Suppressor macrophage treated with lipopolysaccharide for 1 hour (primary cell): ENCODE measurements at places on chromosomes 5 and 9.

- DNase-seq = no peak
Measured at GRCh38 chr5:6762697-6763096, 49.5 kb downstream of the TENT4A start.

DNA sequence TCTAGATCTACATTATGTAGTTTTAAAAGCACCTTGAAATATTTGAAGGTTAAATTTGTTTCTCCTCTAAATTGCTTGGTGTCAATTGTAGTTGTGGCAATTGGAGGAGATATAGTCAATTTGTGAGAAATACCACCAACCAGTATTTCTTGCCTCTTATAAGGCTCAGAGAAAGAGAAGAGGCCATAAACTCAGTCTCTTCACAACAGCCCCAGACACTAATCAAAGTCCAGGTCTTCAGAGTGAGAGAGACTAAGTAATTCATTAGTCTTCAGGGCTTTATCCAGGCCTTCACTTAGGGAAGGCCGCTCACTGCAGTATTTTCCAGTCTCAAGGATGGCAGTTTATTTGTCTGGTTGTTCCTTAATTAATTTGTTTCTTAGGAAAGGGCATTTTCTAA lies 168.0 kb upstream of the RGMB start:
- DNase-seq = no peak

- DNase-seq = no peak
Measured at GRCh38 chr9:114071197-114071795, 6.8 kb downstream of the AMBP start.

DNA sequence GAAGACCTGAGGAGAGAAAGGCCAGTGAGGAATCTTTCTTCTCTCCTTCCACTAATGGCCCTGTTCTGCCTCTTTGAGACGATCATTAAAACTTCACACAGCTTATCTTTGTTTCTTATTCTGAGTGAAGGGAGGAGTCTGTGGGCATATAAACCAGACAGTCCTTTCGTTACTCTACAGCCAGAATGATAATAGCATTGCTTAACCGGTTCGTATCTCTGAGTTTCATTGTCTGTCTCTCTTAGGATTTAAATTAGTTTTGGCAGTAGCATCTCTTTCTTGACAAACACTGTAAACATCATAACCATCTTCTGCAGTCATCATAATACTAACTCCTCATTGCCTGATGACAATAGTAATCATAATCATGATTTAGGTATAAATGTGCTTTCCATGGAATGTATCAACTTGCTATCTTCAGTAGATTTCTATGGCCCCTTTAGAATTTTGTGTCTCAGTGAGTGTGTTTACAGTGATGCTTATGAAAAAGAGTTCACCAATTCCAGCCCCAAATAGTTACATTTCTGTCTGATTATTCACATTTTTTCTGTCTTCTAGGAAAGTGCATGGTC lies 618.8 kb upstream of the KLF4 start:
- DNase-seq = no peak

GRCh38 chr9:116178481-116179211 lies 25.1 kb downstream of the PAPPA start:
- DNase-seq = no peak

GRCh38 chr5:179608131-179608581 lies 15.3 kb downstream of the HNRNPH1 start:
- DNase-seq = no peak

DNA sequence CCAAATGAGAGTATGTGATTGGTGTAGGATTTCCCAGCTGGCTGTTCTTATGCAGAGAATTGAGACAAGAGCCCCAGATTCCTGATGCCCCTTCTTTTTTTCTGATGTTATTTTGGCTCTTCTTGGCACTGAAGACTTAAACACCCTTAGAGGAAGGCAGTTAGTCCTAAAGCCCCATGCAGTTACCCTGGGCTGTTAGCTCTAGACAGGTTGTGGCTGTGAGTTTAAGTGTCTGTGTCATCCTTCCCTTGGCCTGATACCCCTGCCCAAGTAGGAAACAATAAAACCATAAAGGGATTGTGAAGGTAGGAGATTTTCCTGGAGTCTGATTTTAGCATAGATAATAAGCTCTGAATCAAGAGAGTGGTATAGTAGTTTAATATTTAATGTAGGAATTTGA lies 13.2 kb downstream of the TNPO1 start:
- DNase-seq = no peak

GRCh38 chr5:42495914-42496313 lies 72.7 kb downstream of the GHR start:
- no peak for DNase-seq

GRCh38 chr5:175215906-175216305 lies 228.1 kb downstream of the DRD1 start:
- DNase-seq = no peak

GRCh38 chr9:113488490-113488889 lies 25.0 kb downstream of the RGS3 start:
- no peak for DNase-seq

- DNase-seq = no peak
Measured at GRCh38 chr5:90050103-90050502, 359.5 kb downstream of the CETN3 start.

DNA sequence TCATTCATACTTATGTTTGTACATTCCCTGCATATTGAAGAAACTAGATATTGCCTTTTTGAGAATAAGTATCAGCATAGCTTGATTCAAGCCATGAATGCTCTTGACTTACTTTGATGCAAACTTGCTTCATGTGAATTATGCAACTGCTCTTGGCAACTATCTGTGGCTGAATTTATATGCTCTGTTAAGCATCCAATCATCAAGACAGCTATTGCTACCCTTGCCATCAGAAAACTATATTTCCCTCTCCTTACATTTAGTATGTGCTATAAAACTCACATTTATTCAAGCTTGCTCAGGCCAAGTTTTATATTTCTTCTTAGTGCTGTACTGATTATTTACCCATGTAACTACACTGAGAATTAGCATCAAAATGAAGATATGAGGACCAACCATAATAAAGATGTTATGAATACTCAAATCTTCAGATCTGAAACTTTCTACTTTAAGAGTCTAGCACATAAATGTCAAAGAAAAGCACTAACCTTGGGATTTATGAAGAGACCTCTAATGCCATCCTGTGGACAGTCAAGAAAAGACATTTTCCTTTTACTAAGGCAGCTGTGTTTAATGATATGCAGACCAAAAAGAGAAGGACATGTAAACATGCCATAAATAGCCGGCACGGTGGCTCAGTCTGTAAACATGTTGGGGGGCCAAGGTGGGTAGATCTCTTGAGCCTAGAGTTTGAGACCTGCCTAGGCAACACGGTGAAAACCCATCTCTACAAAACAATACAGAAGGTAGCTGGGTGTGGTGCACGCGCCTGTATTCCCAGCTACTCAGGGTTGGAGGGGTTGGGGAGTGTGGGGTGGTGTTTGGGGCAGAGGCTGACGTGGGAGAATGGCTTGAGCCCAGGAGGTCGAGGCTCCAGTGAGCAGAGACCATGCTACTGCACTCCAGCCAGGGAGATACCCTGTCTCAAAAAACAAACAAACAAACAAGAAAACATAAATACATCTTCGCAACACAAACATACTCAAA lies 267.0 kb upstream of the TYRP1 start:
- DNase-seq = no peak

GRCh38 chr9:130763331-130764171 lies 70.0 kb downstream of the EXOSC2 start:
- no peak for DNase-seq

GRCh38 chr5:106292654-106293053 lies 1378.1 kb downstream of the EFNA5 start:
- DNase-seq = no peak

- DNase-seq = no peak
Measured at GRCh38 chr5:61805101-61805500, 473.0 kb downstream of the ZSWIM6 start.

DNA sequence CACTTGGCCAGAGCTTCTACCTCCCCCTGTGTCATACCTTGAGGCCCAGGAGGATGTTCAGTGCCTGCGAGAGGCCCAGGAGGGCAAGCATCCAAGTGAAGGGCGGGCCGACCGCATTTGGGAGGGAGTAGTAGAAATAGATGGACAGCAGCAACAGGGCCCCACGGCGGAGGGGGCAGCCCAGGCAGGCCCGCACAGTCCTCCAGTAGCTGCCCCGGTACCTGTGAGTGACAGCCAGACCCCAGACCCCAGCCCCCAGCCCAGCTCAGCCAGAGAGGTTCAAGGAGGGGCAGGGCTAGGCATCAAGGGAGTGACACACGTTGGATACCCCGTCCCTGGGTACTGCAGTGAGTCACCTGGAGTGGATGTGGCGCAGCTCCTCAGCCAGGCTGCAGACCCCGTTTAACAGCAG lies 1.4 kb downstream of the STING1 start:
- no peak for DNase-seq

- DNase-seq = no peak
Measured at GRCh38 chr5:2755681-2756171, 4.2 kb upstream of the IRX2 start.

- peak; percentile 21 for DNase-seq
Measured at GRCh38 chr5:115770466-115770865, 46.0 kb downstream of the CDO1 start.

- DNase-seq = no peak
Measured at GRCh38 chr5:152634586-152634985, 229.5 kb upstream of the NMUR2 start.

GRCh38 chr5:160333721-160334120 lies 21.4 kb upstream of the CCNJL start:
- DNase-seq = peak; percentile 98

DNA sequence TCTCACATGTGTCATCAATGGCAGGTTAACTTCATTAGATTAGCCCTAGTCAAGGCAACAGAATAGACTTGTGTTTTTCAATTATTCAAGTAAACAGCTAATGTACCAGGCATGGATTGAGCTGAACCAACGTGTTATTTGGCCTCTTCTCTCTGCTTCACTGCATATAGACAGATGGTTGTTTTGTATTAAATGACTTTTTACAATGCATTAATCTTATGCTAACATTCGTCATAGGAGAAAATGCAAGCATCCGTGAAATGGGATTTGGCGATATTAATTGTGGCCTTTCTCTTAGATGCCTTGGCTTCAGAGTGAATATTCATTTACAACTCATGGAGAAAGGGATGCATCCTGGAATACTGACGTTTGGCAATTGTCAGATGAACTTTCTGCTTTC lies 208.0 kb downstream of the KCTD16 start:
- DNase-seq = no peak

DNA sequence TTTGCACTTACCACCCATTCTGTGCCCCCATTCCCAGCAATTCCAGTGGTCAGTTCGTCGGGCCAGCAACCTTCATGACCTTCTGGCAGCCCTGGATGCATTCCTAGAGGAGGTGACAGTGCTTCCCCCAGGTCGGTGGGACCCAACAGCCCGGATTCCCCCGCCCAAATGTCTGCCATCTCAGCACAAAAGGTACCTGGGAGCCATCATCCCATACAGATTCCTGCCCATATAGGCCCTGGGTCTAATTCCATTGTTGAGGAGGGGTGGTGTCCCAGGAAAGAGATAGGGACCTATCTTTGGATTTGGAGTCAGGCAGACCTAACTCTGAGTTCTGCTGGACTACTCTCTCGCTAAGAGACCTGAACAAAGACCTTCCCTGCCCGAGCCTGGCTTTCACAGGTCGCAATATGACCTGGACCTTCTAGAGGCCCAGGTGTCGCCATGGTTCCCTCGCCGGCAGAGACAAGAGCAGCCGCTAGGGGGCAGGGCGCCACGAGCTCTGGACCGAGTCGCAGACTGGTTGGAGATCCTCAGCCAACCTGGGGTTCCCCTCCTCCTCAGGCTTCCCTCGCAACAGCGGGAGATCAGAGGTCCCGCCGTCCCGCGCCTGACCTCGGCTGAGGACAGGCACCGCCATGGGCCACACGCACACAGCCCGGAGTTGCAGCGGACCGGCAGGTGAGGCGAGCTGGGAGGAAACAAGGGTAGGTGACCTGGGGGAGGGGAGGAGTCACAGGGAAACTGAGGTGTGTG lies 3.1 kb downstream of the SLC4A9 start:
- peak; percentile 94 for DNase-seq

DNA sequence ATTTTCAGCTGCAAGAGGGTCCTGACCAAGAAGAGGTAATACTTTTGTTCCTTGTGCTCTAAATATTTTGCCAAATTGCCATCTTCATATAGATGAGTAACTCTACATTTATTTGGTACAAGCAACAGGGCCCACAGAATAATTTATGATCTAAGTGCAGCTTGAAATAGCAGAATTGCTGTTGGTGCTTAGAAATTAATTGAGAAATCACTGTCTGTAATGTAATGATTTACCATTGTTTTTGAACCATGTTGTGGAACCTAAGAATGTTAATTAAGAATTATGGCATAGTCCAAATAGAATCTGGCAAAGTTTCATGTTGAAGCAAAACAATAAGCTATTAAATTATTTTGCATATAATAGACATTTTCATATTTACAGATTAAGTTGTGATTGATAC lies 44.8 kb upstream of the NUDT12 start:
- DNase-seq = no peak

DNA sequence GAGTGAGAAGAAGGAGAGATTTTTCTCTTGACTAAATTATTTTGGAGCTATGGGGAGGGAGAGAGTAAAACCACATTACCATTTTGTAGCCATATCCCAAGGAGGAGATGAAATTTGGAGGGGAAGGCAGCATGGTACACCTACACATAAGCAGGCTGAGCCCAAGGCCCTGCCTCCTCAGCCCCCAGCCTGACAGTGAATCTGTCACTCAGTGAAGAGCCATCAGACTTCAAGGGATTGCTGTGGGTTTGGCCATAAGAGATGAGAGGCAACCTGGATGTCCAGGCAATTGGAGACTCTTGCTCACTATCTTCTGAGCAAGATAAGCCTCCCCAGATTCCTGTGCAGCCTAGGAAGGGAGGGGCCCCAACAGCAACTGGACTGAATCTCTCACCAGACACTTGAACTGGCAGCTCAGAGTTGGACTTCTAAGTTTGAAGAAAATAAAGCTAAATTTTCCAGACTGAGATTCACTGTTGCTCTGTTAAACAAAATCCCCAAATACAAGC lies 216.6 kb downstream of the SEMA6A start:
- no peak for DNase-seq

- no peak for DNase-seq
Measured at GRCh38 chr9:15718423-15718822, 165.6 kb downstream of the CCDC171 start.

DNA sequence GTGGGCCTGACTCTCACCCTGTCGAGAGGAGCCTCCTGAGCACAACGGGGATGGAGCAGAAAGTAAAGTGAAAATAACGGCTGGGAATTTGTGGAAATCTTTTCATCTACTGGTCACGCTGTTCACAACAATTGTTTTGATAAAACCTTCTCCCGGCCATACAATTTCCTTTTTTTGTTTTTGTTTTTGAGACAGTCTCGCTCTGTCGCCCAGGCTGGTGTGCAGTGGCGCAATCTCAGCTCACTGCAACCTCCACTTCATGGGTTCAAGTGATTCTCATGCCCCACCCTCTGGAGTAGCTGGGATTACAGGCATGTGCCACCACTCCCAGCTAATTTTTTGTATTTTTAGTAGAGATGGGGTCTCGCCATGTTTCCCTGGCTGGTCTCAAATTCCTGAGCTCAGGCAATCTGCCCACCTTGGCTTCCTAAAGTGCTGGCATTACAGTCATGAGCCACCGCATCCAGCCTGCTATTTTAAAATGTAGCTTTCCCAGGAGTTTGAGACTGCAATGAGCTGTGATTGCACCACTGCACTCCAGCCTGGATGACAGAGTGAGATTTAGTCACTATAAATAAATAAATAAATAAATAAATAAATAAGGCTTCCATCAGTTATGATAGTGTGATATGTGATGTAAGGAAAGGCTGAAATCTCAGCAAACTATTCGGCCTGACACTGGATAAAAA lies 73.5 kb upstream of the PTGER4 start:
- DNase-seq = no peak

- peak; percentile 31 for DNase-seq
Measured at GRCh38 chr5:74037321-74037720, 411.3 kb downstream of the ARHGEF28 start.

GRCh38 chr5:103452089-103452488 lies 110.5 kb downstream of the NUDT12 start:
- no peak for DNase-seq
